ENCODE measurements at places on chromosomes 1 and 21.

DNA sequence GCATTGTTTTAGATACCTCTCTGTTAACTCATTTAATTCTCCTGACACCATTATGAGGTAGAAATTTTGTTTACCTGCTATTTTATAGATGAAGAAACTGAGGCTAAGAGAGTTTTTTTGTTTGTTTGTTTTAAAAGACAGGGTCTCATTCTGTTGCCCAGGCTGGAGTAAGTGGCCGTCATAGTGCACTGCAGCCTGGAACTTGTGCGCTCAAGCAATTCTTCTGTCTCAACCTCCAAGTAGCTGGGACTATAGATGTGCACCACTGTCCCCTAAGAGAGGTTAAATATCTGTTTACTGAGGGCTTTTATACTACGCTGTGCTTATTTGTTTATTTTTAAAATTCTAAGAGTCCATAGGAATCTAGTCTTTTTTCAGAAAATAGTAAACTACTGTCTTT is 43.7 kb upstream of the CACYBP start:
- DNase-seq: no peak

DNA sequence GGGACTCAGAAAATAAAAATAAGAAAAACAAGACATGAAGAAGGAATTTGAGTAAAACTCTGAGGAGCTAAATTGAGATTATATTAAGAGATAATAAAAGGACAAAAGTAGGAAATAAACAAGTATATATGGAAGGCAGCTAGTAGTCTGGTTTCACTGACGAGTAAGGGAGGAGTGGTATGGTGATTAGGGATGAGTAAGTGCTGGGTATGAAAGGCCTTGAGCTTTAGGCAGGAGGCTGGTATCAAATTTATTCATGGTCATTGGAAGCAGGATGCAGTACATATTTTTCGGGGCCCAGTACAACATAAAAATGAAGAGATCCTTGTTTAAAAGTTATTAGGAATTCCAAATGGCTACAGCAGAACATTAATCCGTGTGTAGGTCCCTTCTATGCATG is 789.7 kb upstream of the PRMT6 start:
- no peak for DNase-seq

DNA sequence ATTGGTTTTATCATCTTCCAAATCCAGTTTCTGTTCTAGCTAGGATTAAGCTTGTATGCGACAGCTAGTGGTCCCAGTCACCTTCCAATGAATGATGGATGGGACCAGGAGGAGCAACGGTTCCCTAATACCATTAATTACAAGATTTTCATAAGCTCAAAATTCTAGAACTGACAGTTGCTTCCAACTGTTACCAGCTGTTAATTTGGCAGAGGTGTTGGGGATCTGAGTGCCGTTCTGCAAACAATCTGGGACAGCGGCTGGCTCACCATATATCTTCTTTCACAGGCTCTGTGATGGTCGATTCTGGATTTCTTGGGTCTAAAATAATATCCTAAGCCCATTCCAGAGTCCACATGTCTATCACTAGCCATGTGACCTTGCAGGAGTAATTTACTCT is 34.5 kb upstream of the RALGPS2 start:
- no peak for DNase-seq

DNA sequence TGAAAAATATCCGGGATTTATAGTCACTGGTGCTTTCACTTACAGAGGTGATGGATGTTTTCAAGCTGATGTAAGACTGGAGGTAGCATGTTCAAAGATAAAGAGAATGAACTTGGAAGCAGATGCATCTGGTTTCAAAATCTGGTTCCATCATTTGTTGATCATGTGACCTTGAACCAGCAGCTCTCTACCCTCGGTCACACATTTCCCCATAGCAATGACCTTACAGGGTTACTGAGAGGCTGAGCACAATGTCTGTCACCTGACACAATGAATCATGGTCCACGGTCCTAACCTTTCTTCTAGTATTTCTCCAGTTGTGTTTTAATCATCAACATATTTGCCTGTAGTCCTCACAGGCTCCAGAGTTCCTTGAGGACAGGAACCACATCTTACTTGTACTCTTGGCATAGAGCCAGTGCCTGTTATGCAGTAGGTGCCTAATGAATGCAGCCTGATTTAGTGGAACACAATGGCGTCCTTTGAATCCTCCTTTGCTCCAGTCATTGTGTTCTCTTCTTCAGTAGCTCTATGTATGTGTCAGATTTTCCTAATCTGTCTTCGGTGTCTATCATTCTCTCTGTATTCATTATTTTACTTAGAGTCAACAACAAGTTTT is 667.3 kb downstream of the PTPRU start:
- no peak for DNase-seq

- no peak for DNase-seq
Measured at GRCh38 chr1:113058941-113059706, 13.9 kb upstream of the LRIG2 start.

DNA sequence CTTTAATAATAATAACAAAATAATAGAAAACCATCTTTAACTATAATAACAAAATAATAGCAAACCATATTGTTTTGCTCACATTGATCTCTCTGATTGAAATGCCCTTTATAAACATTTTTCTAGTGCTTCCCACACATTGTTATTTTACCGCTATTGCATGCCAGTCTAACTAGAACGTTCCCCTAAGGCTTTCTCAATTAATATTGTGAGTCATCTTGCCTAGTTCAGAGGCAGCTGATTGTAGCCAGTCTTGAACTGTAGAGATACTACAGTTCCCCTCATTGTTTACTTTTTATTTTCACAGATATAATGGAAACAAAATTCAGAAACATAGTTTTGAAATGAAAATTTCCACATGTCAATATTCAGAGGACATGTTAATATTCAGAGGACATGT is 192.3 kb upstream of the ADGRL4 start:
- DNase-seq: no peak

DNA sequence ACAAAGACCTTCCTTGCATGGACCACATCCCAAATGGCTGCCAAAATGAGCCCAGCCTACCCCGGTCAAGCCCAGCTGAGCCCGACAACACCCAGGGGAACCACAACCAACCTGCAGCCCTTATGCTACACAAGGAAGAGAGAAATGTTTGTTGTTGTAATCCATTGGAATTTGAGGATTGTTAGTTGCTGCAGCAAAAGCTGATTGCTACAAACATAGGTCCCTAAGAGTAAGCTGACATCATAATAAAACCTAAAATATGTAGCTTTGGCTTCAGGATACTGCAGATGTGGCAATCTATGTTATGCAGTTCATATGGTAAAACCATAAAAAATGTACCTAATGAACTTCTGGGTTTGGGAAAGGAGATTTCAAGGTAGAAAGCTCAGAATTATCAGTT is 65.5 kb upstream of the DNAH14 start:
- DNase-seq: no peak

DNA sequence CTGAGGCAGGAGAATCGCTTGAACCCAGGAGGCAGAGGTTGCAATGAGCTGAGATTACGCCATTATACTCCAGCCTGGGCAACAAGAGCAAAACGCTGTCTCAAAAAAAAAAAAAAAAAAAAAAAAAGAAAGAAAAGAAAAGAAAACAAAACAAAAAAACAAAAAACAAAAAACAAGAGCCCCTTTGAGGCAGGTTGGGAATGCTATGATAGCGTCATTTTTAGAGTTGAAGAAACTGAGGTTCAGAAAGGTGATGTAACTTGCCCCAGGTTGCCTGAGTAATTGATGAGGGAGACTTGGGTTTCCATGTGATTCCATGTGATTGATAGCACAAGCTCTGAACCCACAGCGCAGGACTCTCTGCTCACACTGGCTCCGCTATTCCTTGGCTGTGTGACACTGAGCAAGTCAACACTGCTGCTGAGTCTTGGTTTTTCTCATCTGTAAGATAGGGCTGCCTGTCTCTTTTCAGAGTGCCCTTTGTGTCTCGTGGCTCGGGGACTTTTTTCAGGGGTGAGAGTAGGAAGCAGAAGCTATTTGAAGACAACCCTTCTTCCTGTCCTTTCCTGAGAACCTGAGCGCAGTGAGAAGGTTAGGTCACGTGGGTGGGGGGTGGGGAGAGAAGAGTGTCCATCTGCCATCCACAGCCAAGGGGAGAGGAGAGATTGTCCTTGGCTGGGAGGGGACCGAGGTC is 2.5 kb downstream of the CNR2 start:
- no peak for DNase-seq

- DNase-seq: no peak
Measured at GRCh38 chr1:231972111-231972445, 345.5 kb downstream of the DISC1 start.

DNA sequence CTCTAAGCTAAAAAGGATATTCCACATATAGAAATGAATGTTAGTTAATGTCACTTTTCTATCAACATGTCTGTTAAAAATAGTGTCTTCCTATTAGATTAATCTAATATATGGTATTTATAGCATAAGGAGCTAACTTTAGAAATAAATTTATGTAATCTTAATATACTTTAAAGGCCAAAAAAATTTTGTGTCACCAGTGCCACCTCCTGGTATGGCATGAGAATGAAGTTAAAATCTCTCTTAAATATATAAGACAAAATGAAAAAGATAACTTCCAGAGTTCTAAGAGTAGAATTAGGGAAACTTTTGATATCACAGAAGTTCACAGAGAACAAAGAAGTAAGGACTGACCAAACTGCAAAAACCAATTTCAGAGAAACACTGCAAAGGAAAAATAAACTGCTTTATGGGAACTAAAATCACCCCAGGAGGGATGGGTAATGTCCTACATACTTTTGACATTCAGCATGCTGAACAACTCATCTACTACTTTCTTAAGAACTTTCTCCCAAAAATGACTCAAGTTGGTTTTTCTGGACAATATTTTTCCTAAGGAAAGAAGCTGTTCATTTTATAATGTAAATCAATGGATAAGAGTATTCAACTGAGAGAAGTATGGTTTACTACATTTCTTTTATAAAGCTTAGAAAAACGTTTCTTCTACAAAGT is 82.8 kb downstream of the TRIM33 start:
- no peak for DNase-seq

Measured in NCI-H2081 (cell line).